GM04504 (cell line): ENCODE measurements at places on chromosomes 1 and 21.

DNA sequence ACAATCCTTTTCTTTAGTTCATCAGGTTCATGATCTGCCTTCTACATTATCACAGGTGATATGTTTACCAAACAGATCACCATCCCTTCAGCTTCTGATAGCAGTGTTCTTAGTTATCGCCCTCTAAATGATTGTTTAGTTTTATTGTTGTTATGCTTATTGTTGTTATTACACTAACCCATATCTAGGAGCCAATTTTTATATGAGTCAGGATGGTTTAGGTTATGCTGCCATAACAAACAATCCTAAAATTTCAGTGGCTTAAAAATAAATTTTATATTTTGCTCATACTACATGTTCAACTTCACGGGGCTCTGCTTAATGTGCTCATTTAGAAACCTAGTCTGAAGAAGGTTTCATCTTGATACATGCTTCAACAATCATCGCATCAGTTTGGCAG, 4.4 kb upstream of the JUN start:
- no peak for DNase-seq

GRCh38 chr1:91863498-91863897, 22.5 kb downstream of the TGFBR3 start:
- DNase-seq: no peak

- DNase-seq: no peak
Observed at GRCh38 chr1:8816831-8817411, 519 bp downstream of the RERE start.

- DNase-seq: peak; percentile 18
Observed at GRCh38 chr1:195717651-195718050, 890.6 kb downstream of the KCNT2 start.

DNA sequence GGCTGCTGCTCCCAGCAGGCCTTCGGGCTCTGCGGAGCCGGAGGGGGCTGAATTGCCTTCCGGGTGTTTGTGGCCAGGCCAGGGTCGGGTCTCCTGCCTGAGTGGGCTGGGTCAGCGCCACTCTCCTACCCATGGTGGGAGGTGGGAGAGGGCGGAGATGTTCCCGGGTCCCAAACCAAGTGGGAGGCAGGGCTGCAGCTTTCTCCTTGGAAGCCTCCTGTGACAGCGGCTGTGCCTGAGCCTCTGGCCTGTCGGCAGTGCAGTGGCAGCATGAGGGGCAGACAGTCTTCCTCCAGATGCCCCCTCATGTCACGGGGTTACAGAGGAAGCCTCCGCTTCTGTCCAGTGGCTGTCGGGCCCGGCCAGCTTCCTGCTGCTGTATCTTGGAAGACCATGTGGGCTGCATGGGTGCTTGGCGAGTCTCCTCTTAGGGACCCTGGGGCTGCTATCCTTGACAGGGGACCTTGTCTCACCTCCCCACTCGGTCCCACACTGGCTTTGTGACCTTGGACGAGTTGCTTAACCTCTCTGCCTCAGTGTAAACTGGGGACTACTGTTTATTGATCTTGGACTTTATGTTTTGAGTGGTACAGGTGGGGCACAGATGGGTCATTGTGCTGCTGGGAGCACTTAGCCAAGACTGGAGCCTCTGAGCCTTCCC, 4.3 kb downstream of the SKI start:
- DNase-seq: no peak

- no peak for DNase-seq
Observed at GRCh38 chr1:82845866-82846265, 1045.1 kb downstream of the ADGRL2 start.

DNA sequence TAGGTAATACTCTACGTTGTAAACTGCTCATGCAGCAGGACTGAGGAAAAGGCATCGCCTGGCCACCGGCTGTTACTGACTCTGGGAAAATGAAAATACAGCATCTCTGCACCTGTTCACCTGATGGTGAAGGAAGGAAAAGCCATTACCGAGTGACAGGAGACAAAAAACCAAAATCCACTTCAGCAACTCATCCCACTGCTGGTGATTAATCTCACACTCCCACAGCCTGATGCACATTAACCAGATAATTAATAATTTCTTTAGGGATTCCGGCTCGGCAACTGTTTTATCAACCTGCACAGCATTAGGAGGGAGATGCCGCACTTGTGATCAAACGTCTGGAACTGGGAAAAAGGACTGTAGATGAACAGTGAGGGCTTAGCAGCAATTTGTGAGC, 183.9 kb upstream of the ESRRG start:
- no peak for DNase-seq

GRCh38 chr1:151713874-151714273, 2.7 kb downstream of the CELF3 start:
- DNase-seq: no peak
